ENCODE measurements at places on chromosomes 1 and 21.

DNA sequence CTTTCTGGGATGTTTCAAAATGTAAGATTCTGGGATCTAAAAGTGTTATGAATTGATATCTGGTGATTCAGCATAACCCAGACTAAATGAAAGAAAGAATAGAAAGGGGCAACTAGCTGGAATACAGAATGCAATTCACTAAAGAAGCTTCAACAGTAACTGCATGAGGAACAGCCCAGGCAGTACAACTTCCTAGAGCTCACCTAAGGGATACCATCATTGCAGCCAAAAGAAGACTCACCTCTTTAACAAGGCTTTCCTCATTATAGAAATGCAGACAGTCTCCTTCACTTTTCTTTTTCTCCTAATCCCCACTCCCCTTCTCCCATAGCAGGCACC lies 6.3 kb downstream of the RGS5 start:
- no peak for DNase-seq

- peak; percentile 35 for DNase-seq
Measured at GRCh38 chr21:28537371-28538079, 455.2 kb downstream of the LTN1 start.

- DNase-seq, result no peak
Measured at GRCh38 chr21:40255518-40256444, 388.5 kb downstream of the PCP4 start.

- DNase-seq, result no peak
Measured at GRCh38 chr1:24927988-24928688, 1.9 kb downstream of the RUNX3 start.

DNA sequence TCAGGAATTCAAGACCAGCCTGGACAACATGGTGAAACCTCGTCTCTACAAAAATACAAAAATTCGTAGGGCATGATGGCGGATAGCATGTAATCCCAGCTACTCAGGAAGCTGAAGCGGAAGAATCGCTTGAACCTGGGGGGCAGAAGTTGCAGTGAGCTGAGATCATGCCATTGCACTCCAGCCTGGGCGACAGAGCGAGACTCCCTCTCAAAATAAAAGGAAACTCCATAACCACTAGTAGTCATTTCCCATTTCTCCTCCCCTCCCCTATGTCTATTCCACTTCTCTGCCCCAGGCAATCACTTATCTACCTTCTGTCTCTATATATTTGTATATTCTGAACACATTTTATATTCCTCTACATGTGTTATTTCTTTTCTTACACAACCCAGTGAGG lies 4.0 kb upstream of the CEP350 start:
- DNase-seq, result no peak

DNA sequence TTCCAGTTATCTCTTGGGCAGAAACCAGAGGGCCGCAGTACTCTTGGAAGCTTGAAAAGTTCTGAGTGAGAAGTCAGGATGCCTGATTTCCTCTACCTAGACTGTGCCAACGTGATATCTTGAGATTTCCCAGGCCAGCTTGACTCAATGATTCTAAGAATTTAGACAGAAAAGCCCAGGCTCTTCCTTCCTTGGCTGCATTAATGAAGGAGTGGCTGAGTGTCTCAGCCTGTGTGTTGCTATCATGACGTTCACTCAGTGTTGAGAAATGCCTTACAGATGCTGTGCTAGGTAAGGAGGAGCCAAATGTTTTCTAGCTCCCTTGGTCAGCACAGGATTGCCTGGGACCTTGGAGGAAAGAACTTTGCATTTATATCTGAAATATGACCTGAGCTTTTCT lies 454.1 kb upstream of the USP24 start:
- peak; percentile 40 for DNase-seq

DNA sequence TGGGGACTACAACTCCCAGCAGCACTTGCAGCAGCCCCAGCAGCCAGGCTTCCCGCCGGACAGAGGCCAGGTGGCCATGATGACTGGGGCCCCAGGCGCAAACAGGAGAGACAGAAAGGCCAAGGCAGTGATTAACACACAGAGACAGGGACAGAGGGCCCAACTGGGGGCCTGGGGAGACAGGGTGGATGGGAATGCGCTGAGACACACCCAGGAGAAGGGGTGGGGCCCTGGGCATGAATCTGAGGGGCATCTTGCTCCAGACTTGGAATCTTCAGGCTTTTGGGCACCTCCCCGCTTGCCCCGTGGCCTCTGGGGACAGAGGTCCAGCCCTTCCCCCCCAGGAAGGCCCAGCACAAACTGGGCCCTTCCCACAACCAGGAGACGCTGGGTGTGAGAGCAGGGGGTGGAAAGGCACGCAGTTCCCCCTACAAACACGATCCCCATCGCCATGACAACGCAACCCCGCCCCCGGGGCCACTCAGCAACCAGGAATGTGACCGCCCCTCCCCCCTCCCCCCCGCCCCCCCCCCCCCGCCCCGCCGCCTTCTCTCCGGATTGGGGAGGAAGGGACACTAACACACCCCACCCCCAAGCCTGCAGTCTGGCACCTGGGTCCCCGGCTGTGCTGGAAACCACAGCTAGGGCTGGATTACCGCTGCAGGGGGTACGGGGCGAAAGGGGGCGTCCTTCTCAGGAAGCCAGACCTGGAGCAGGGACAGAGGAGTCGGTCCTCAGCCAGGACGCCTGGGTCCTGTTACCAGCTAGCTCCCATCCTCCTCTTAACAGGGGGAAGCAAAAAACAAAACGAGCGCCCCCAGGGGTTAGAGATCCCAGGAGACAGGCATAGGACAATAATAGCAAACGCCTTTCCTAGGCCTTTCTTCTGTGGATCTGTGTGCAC lies 4.5 kb downstream of the HDGF start:
- DNase-seq, result peak; percentile 95

GRCh38 chr1:94096797-94097549 lies 24.0 kb downstream of the ABCA4 start:
- peak; percentile 84 for DNase-seq

DNA sequence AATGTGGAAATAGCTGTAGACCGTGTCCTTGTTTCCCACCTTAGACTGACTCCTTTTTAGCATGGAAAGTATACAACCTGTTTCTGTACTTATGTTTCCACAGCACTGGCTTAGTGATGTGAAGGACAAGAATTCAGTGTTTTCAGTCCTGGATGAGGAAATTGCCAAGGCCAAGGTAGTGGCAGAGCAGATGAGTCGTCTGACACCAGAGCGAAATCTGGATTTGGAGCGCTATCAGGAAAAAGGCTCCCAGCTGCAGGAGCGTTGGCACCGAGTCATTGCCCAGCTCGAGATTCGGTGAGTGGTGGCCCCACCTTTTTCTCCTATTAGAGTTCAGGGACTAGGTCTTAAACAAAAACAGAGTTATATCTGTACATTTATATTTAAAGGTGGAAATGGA lies 112.6 kb downstream of the MACF1 start:
- no peak for DNase-seq

DNA sequence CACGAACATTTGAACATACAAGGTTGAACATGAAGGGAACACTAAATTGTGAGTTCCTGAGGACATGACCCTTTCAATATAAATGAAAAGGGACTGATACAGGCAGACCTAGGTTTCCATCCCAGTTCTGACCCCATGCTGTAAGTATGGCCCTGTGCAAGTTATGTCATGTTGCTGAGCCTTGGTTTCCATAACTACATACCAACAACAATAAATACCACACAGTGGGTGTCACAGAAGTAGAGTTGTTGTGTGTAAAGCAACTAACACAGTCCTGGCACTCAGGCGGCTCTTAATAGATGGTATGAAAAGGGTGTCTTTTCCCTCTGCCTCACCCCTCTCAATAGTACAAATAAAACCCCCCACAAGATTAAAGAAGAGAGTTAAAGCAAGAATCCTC lies 140.8 kb downstream of the LMX1A start:
- DNase-seq, result no peak

- DNase-seq, result peak; percentile 86
Measured at GRCh38 chr1:235297579-235297978, 30.4 kb downstream of the ARID4B start.

DNA sequence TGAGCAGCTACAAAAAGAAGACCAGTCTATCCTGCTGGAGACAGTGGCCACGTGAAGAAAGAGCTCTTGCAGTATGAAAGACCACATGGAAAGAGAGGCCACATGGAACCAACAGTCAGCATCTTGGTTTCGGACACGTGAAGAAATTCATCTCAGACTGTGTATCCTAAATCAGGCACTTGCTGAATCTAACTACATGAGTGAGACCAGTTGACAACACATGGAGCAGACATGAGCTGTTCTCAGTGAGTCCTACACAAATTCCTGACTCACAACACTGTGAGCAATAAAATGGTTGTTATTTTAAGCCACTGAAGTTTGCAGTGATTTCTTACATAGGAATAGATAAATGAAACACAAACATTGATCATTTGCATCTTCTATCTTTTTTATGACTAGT lies 2.4 kb upstream of the TAF1A start:
- DNase-seq, result peak; percentile 2

- no peak for DNase-seq
Measured at GRCh38 chr1:195962051-195962450, 646.2 kb downstream of the KCNT2 start.

- DNase-seq, result peak; percentile 72
Measured at GRCh38 chr1:162303004-162303344, 73.7 kb downstream of the SPATA46 start.

DNA sequence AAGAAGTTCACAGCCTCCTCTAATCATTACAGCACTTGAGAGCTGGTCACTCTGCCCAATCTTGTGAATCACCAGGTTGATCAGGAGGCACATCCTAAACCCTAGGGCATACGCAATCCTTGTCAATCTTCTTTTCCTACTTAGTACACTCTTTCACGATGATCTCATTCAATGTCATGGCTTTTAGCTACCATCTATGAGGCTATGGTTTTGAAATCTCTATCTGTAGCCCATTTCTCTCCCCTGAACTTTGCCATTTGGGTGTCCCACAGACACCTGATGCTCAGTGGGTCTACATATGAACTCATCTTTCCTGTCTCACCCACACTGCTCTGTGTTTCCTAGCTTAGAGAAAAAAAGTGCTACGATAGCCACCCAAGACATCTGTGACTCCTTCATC lies 1.9 kb upstream of the MED18 start:
- DNase-seq, result no peak

DNA sequence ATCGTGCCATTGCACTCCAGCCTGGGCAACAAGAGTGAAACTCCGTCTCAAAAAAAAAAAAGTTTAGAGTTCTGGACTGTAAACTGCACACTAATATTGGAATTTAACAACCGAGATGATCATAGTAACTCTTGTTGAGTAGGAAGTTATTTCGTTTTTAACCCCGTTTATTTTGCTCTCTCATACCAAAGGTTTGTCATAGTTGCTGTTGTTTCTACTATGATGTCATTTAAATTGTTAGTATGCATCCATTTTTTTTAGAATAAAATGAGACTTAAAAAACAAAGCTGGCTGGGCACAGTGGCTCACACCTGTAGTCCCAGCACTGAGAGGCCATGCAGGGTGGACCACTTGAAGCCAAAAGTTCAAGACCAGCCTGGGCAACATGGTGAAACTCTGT lies 49.3 kb downstream of the DOP1B start:
- no peak for DNase-seq

GRCh38 chr1:154352581-154353459 lies 27.5 kb downstream of the ATP8B2 start:
- DNase-seq, result peak; percentile 63

GRCh38 chr1:64098846-64099582 lies 104.4 kb upstream of the UBE2U start:
- DNase-seq, result no peak

Data from choroid plexus epithelial cell (primary cell).